CD4-positive, alpha-beta memory T cell (primary cell): ENCODE measurements at places on chromosomes 4 and X. TPM values are rescaled to one million over a fixed set of nuclear protein-coding genes. Genes with fewer than 3 reads are reported as not detected.

Gene MAOA
- total RNA-seq, result 0.09 TPM

Gene CT47B1
- total RNA-seq, result not detected

Gene EDA2R
- total RNA-seq, result 1.3 TPM

Gene CFP
- 28.4 TPM for total RNA-seq

Gene XG
- total RNA-seq, result not detected

GRCh38 chr4:93018243-93018642 lies 714.5 kb downstream of the GRID2 start:
- no peak for DNase-seq
- no peak overlapping the region for H3K27ac ChIP-seq
- H3K36me3 ChIP-seq, result no peaks in the 10 kb centered on the region
- H3K4me1 ChIP-seq, result no peaks in the 10 kb centered on the region

GRCh38 chr4:123941306-123941705 lies 544.7 kb downstream of the SPRY1 start:
- no peak for DNase-seq
- H3K27me3 ChIP-seq, result no peaks in the 10 kb centered on the region
- no peaks in the 10 kb centered on the region for H3K4me1 ChIP-seq
- no peaks in the 10 kb centered on the region for H3K36me3 ChIP-seq
- no peak overlapping the region for H3K27ac ChIP-seq

- no peaks in the 10 kb centered on the region for H3K27me3 ChIP-seq
- H3K36me3 ChIP-seq, result no peaks in the 10 kb centered on the region
- no peak for DNase-seq
- H3K4me1 ChIP-seq, result peaks cover 59% of the 10 kb centered on the region
- no peak overlapping the region for H3K27ac ChIP-seq
These were observed 32.5 kb downstream of the SCML1 start for GRCh38 chrX:17769701-17770269.

GRCh38 chr4:153705743-153706468 lies 21.8 kb downstream of the TLR2 start:
- no peaks in the 10 kb centered on the region for H3K27me3 ChIP-seq
- H3K4me1 ChIP-seq, result no peaks in the 10 kb centered on the region
- no peak for DNase-seq
- H3K27ac ChIP-seq, result no peak overlapping the region

GRCh38 chr4:145420595-145421214 lies 60.9 kb upstream of the SMAD1 start:
- no peak overlapping the region for H3K4me3 ChIP-seq
- no peaks in the 10 kb centered on the region for H3K4me1 ChIP-seq
- H3K27ac ChIP-seq, result no peak overlapping the region

GRCh38 chrX:31115398-31115797 lies 43.6 kb upstream of the FTHL17 start:
- H3K27me3 ChIP-seq, result no peaks in the 10 kb centered on the region

DNA sequence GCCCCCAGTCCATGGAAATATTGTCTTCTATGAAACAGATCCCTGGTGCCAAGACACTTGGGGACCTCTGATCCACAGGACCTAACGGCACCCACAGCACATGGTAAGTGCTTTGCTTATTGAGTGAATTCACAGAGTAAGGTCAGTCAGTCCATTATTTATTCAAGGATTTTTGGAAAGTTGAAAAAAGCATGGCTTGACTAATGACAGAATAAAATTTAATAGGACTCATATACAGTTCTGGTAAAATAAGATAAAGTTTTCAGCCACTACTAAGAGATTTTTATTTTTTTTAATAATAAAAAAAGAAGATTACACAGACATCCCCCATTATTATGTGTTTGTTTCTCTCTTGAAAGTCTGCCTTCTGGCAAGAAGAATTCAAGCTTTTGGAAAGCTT lies 490.6 kb upstream of the HS3ST1 start:
- no peaks in the 10 kb centered on the region for H3K27me3 ChIP-seq
- H3K36me3 ChIP-seq, result no peaks in the 10 kb centered on the region
- no peaks in the 10 kb centered on the region for H3K4me1 ChIP-seq
- H3K4me3 ChIP-seq, result no peak overlapping the region

- DNase-seq, result no peak
- no peaks in the 10 kb centered on the region for H3K36me3 ChIP-seq
- H3K4me1 ChIP-seq, result no peaks in the 10 kb centered on the region
- no peaks in the 10 kb centered on the region for H3K27me3 ChIP-seq
- H3K27ac ChIP-seq, result no peak overlapping the region
- H3K4me3 ChIP-seq, result no peak overlapping the region
These were observed 113.6 kb downstream of the GLUD2 start for GRCh38 chrX:121160987-121161386.

DNA sequence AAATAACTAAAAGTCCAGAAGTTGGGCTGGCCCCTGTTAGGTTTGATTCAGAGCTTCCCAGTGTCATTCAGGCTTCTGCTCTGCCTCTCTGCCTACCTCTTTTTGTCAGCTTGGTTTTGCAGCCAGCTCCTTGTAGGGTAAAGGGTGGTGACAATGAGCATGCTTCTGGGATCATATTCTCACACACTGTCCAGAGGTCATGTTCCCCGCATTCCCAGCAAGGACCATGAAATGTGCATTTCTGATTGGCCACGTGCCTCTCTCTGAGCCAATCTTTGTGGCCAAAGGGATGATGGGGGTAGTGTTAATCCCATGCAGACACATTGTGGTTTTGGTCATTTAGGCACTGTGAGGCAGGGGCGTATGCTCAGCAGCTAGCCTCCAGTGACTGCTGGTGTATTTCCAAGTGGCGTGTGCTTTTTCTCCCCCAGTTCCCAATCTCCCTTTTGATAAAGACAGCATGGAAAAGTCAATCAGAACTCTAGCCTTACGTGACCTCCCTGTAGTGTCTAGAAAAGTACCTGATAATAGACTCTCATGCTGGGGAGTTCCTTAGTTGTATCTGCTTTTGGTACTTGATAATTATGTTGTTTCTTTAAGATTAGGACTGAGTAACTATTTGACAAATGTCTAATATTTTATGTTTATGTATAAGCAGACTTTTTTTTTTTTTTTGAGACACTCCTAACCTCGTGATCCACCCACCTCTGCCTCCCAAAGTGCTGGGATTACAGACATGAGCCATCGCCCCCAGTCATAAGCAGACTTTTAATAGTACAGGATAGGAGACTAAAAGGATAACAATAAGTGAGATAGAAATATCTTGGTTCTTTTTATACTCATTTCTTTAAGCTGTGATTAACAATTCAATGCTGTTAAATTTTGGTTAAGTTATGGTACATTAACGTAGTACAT lies 57.8 kb downstream of the KIAA0232 start:
- no peaks in the 10 kb centered on the region for H3K27me3 ChIP-seq
- no peaks in the 10 kb centered on the region for H3K4me1 ChIP-seq
- H3K36me3 ChIP-seq, result no peaks in the 10 kb centered on the region
- no peak for DNase-seq
- no peak overlapping the region for H3K27ac ChIP-seq
- no peak overlapping the region for H3K4me3 ChIP-seq

DNA sequence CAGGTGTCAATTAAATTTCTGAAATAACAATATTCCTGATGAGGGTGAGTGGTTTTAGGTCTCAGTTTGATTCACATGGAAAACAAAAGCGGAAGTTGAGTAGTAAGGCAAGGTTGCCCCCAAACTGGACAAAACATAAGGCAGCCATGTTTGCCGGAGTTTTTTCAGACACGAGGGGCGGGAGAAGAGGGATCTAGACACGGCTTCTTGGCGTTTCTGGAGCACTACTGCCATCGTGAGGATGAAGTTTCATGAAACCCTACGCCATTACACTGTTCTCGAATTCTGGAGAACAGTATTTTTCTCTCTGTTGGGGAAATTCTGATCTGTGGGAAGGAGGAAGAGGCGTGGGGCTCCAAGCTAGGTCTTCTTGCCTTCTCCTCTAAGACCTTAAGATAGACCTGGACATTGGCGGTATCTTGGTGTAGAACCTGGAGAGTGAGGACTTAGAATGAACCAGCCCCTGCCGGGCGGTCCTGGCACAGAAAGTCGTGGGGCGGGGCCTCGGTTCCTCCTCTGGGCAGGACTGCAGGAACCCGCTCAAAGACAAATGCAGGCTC lies 160.3 kb downstream of the OR13H1 start:
- no peak overlapping the region for H3K4me3 ChIP-seq
- no peak for DNase-seq
- no peaks in the 10 kb centered on the region for H3K36me3 ChIP-seq
- no peaks in the 10 kb centered on the region for H3K27me3 ChIP-seq

- no peak overlapping the region for H3K27ac ChIP-seq
- no peaks in the 10 kb centered on the region for H3K36me3 ChIP-seq
- DNase-seq, result no peak
- no peaks in the 10 kb centered on the region for H3K4me1 ChIP-seq
- no peaks in the 10 kb centered on the region for H3K27me3 ChIP-seq
- no peak overlapping the region for H3K4me3 ChIP-seq
These were observed 1986.1 kb downstream of the ARAP2 start for GRCh38 chr4:34258176-34258575.

DNA sequence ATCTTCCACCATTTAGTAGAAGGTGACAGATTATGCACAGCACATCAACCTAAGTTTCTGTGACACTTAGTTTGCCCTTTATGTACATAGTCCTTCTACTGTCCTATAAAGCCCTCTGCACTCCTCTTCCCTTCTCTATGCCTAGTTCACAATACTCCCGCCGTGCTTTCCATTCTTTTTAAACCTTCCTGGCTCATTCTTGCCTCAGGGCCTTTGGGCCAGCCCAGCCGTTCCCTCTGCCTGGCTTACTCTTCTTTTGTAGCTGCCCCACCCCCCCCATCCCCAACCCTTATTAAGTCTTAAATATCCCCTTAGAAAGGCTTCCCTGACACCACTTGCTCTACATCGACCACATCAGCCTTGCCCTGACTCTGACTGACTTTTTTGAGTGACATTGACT lies 33.0 kb downstream of the SGMS2 start:
- no peaks in the 10 kb centered on the region for H3K36me3 ChIP-seq
- peaks cover 6% of the 10 kb centered on the region for H3K27me3 ChIP-seq
- no peak overlapping the region for H3K27ac ChIP-seq
- peaks cover 4% of the 10 kb centered on the region for H3K4me1 ChIP-seq
- DNase-seq, result no peak
